HFFc6 (cell line): ENCODE measurements at places on chromosomes 1 and 21. TPM values are rescaled to one million over a fixed set of nuclear protein-coding genes. Genes with fewer than 3 reads are reported as not detected.

The IFNLR1 gene
- total RNA-seq = not detected in 3 replicates

The VSIG8 gene
- total RNA-seq = not detected in 3 replicates

DNA sequence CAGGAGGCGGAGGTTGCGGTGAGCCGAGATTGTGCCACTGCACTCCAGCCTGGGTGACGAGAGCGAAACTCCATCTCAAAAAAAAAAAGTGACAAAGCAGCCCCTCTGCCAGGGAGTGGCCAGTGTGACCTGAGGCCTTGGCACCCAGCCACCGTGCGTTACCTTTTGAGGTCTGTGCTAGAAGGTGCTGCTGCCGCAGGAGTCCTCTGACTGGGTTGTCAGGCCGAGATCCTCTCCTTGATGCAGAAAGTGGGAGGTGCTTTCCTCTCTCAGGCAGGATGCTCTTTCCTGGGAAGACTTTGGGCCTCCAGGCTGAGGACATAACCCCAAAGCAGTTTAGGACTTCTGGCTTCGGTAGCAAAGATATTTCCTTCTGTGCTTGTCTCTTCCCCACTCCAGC is 280.5 kb upstream of the VAMP3 start:
- no peak for DNase-seq

GRCh38 chr1:26889551-26890466 is at the start of gene GPN2:
GPN2 (minus strand) TSS chr1:26890283; CDS start chr1:26890096, 187 bp downstream.
- DNase-seq = peak; percentile 60

GRCh38 chr1:181140398-181140797 is 51.9 kb downstream of the IER5 start:
- DNase-seq = peak; percentile 44

DNA sequence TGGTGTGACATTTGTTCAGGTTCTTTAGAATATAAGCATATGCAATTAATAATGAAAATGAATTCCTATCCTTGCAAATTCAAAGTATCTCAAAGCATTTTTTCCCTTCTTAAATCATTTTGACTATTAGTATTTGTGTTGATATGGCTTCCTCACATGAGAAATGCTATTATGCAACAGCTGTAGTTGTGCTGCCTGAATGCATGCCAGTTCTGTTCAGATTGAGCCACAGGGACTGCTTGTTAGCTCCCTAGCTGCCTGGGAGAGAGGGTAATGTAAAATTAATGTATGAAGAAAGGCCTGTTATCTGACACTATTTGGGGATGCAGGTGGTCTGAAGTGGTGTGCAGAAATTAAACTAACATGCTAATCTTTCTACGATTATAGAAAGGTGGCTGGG is 45.5 kb downstream of the CACHD1 start:
- DNase-seq = peak; percentile 53

- DNase-seq = no peak
These were observed 4.9 kb downstream of the CGN start for GRCh38 chr1:151516031-151516511.

DNA sequence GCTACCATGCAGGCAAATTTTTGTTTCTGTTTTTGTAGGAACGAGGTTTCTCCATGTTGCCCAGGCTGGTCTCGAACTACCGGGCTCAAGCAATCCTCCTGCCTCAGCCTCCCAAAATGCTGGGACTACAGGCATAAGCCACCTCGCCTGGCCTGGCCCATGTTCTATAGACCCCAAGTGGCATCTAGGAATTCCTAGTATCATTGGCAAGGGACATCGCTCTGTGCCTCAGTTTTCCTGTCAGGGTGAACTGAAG is 14.5 kb downstream of the NES start:
- no peak for DNase-seq
